ENCODE measurements at places on chromosomes 13 and 19. TPM values are rescaled to one million over a fixed set of nuclear protein-coding genes. Genes with fewer than 3 reads are reported as not detected.
A peak's percentile ranks its signal among the peaks of the same experiment; 100 is the strongest.

- H3K27me3 ChIP-seq, result peaks cover 8% of the 10 kb centered on the region
- no peak overlapping the region for H3K27ac ChIP-seq
- DNase-seq, result no peak
- no peak overlapping the region for H3K4me3 ChIP-seq
- H3K36me3 ChIP-seq, result no peaks in the 10 kb centered on the region
Measured at GRCh38 chr13:32969516-32969941, 46.7 kb upstream of the KL start.

DNA sequence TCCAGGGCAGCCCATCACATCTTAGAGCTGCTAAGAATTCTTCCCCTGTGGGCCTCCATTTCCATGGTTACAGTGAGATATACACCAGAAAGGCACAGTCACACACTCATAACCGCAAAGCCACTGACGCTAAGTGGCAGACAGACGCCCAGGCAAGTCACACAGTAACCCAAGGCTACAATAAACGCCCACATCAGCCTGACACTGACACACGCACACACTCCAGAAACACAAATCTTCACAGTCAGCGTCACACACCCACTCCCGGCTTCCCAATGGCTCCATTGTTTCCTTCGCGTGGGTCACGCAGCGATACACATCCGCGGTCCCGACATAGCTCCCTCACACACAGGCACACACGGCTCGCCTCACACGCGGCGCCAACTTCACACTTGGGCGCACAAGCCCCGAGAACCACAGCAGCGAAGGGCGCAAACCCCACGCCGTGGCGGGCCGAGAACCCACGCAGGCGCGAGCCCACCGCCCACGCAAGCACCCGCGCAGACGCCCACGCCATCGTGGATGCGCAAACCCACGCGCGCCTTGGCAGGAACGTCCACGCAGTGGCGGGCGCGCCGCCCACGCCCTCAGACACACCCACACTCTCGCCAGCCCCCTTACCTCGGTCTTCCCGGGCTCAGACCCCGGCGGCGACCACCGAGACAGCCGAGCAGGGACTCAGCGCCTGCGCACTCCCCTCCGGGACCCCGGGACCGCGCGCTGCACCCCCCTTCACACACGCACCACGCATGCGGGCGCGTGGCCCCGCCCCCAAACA lies at the start of gene ZNF667:
Gene ZNF667, minus strand, starts transcription at position 695 of the 778 bp plus-strand sequence. CDS start 14,975 bp downstream, outside the sequence.
- peaks cover 22% of the 10 kb centered on the region for H3K4me1 ChIP-seq
- peaks cover 40% of the 10 kb centered on the region for H3K27me3 ChIP-seq
- H3K4me3 ChIP-seq, result peak within 1 kb of the TSS; percentile 96

DNA sequence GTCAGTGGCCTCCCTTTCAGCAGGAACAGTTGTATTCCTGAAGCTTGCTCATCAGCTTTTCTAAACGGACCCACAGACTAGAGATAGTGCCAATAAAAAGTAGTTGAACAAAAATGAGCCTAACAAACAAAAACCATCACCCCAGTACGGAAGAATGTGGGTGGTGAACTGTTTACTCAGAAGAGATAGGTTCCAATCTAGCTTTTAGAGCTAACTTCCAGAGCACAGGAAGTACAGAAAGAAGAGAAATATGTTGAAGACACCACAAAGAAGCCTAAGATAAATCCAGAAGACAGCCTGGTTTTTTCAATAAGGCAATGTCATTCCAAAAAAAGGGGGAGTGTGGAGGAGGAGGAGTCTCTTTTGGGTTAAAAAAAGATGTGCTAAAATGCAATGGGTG lies 2.8 kb upstream of the LMO7 start:
- H3K36me3 ChIP-seq, result peaks cover under 1% of the 10 kb centered on the region
- peak overlapping the region; percentile 13 for H3K27ac ChIP-seq
- H3K27me3 ChIP-seq, result no peaks in the 10 kb centered on the region
- peak overlapping the region; percentile 5 for H3K4me3 ChIP-seq

GRCh38 chr13:52999093-52999696 lies 29.4 kb upstream of the OLFM4 start:
- peaks cover 13% of the 10 kb centered on the region for H3K27me3 ChIP-seq
- no peak for DNase-seq
- peaks cover 12% of the 10 kb centered on the region for H3K4me1 ChIP-seq
- H3K4me3 ChIP-seq, result no peak overlapping the region
- no peak overlapping the region for H3K27ac ChIP-seq

GRCh38 chr13:79311386-79311785 lies 94.7 kb downstream of the RBM26 start:
- H3K27ac ChIP-seq, result no peak overlapping the region
- no peak overlapping the region for H3K4me3 ChIP-seq
- H3K4me1 ChIP-seq, result peaks cover 10% of the 10 kb centered on the region
- H3K36me3 ChIP-seq, result peaks cover 23% of the 10 kb centered on the region
- no peak for DNase-seq

DNA sequence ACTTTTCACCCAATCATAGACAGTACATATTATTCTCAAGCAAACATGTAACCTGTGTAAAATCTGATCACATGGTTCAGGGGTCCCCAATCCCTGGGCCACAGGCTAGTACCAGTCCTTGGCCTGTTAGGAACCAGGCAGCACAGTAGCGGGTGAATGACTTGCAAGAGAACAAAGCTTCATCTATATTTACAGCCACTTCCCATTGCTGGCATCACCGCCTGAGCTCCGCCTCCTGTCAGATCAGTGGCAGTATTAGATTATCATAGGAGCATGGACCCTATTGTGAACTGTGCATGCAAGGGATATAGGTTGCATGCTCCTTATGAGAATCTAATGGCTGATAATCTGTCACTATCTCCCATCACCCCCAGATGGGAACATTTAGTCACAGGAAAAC lies 133.1 kb downstream of the MAB21L1 start:
- DNase-seq, result no peak
- H3K36me3 ChIP-seq, result peaks cover 2% of the 10 kb centered on the region
- H3K27me3 ChIP-seq, result no peaks in the 10 kb centered on the region
- no peaks in the 10 kb centered on the region for H3K4me1 ChIP-seq

GRCh38 chr19:17156947-17157302 lies 58.2 kb upstream of the USE1 start:
- no peak for DNase-seq
- H3K4me1 ChIP-seq, result peaks cover 2% of the 10 kb centered on the region
- H3K27me3 ChIP-seq, result no peaks in the 10 kb centered on the region
- H3K27ac ChIP-seq, result peak overlapping the region; percentile 9
- peaks cover 21% of the 10 kb centered on the region for H3K36me3 ChIP-seq

- no peak overlapping the region for H3K4me3 ChIP-seq
- H3K27ac ChIP-seq, result no peak overlapping the region
- no peaks in the 10 kb centered on the region for H3K4me1 ChIP-seq
- H3K27me3 ChIP-seq, result no peaks in the 10 kb centered on the region
Measured at GRCh38 chr19:56333506-56333905, 18.9 kb upstream of the ZSCAN5A start.

DNA sequence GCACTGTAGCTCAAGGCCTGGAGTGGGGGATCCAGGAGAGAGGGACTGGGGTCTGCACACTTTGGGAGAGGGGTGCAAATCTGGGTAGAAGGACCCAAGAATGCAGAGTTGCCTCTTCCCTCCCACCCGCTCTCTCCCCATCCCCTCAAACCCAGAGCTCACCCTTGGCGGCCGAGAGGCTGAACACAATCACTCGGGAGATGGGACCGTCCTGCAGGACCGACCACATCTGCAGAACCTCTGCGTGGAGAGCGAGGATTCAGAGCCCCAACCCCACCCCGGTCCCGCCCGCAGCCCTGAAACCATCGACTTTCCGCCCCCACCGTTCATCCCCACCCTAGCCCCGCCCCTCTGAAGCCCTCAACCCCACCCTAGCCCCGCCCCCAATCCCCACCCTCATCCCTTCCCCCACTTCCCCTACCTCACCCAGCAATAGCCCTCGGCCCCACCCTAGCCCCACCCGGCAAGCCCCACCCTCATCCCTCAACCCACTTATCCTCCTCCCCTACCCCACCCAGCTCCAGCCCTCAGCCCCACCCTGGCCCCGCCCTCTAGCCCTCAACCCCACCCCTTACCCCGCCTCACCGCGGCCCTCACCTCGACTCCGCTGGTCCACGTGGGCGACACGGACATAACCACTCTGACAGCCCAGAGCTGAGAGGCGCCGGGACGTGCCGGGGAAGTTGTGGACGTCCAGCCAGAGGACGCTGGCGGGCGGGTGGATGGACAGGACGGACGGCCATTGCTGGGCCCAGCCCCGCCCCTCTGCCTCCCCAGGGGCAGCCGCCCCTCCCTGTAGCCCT lies 4.1 kb downstream of the KPTN start:
- peaks cover under 1% of the 10 kb centered on the region for H3K27me3 ChIP-seq
- peaks cover 26% of the 10 kb centered on the region for H3K4me1 ChIP-seq
- no peaks in the 10 kb centered on the region for H3K36me3 ChIP-seq
- H3K4me3 ChIP-seq, result no peak overlapping the region

DNA sequence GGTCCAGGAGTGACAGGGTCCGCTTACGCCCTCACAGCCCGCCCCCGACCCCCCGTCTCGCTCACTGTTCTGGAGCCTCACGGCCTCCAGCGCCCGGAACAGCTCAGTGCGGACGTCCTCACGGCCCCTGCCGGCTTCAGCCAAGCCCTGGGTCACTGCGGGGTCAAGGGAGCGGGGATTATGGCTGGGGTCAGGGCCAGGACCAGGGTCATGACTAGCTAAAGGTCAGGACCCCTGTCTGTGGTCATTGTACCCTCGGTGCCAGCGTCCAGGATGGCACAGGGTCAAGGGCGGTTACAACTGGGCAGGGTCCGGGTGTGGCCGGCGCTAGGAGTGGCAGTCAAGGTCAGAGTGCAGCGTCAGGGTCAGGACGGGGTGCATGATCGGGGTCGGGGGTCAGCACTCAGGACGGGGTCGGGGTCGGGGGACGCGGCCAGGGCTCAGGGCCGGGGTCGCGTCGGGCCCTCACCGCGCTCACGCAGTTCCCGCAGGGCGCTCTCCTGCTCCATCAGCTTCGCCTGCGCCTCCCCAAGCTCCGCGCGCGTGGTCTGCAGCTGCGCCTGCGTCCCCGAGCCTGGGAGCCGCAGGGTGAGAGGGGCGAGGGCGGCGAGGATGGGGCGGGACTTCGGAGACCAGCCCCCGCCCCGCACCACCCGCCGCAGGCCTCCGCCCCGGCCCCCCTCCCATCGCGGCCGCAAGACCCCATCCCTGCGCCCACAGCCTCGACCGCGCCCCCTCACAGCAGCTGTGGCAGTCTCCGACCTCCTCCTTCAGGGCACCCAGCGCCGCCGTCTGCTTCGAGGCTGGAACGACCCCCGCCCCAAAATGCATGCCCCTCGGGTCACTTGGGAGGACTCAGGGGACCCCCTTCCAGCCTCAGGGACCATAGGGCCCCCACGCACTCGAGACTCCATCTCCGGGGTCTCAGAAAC lies 1.4 kb downstream of the CLEC4G start:
- no peak overlapping the region for H3K4me3 ChIP-seq
- no peak overlapping the region for H3K27ac ChIP-seq
- H3K27me3 ChIP-seq, result peaks cover 51% of the 10 kb centered on the region
- no peak for DNase-seq

DNA sequence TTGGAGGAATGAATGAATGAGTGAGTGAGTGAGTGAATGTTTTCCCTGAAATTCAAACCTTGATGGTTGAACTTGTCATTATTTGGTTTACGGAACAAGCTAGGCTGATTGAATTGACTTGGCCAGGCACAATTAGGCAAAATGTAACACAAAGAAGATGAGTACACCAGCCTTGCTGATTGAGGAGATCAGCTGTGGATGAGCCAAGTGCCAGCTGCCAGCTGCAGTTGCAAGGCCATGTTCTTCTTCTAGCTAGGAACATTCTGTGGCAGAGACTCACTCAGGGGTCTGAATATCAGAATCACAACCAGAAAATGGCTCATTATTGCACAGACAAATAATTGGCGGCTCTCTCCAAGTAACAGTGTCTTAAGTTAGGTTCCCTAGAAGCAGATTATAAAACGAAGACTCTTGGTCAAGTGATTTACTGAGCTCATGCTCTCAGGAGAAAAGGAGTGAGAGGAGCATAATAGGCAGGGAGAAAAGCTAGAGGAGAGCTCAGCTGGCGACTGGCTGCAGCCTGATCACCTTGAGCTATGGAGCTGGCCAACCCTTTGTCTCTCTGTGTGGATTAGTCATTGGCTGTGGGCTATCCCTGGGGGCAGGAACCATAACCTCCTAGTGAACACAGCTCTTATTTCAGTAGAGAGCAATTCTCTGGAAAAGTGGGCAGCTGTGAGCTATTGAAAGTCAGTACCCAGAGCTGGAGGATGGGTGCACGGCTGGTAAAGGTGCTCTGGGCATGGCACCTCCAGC lies 225.3 kb upstream of the SERP2 start:
- no peak overlapping the region for H3K4me3 ChIP-seq
- no peak for DNase-seq
- no peaks in the 10 kb centered on the region for H3K27me3 ChIP-seq
- H3K36me3 ChIP-seq, result no peaks in the 10 kb centered on the region

DNA sequence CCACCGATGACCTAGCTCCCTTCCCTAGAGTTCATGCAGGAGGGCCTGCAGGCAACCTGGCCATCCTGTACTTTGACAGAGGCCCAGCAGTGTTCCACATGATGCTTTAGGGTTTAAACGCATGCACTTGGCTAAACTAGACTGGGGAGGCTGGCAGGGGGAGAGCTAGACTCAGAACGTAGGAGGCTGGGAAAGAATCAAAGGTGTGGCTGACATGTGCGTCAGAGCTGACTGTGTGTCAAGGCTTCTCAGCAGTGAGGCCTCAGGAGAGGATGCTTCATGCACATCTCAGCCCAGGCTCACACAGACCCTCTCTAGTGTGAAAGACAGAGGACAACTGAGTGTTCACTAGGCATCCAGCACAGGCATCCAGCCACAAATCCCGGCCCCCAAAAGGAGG lies 28.7 kb downstream of the DNMT1 start:
- no peaks in the 10 kb centered on the region for H3K27me3 ChIP-seq
- no peak overlapping the region for H3K4me3 ChIP-seq
- no peaks in the 10 kb centered on the region for H3K36me3 ChIP-seq
- H3K4me1 ChIP-seq, result no peaks in the 10 kb centered on the region

DNA sequence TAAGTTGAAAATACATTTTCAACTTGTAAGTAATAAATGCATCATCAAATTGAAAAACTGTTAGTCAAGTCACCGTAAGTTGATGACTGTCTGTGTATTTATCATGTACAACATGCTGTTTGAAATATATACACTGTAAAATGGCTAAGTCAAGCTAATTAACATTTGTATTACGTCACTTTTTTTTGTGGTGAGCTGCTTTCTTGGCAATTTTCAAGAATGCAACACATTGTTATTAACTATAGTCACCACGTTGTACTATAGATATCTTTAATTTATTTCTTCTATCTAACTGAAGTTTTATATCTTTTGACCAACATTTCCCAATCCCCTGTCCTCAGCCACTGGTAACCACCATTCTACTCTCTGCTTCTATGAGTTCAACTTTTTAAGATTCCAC lies 57.0 kb downstream of the RBM26 start:
- DNase-seq, result no peak
- peaks cover 10% of the 10 kb centered on the region for H3K4me1 ChIP-seq
- no peaks in the 10 kb centered on the region for H3K36me3 ChIP-seq
- H3K27me3 ChIP-seq, result no peaks in the 10 kb centered on the region
- H3K4me3 ChIP-seq, result no peak overlapping the region
- H3K27ac ChIP-seq, result no peak overlapping the region

- DNase-seq, result no peak
- H3K27ac ChIP-seq, result no peak overlapping the region
Measured at GRCh38 chr13:61874970-61875579, 459.4 kb upstream of the PCDH20 start.

- H3K27ac ChIP-seq, result no peak overlapping the region
- H3K4me3 ChIP-seq, result peak overlapping the region; percentile 25
- H3K27me3 ChIP-seq, result no peaks in the 10 kb centered on the region
- peaks cover 28% of the 10 kb centered on the region for H3K36me3 ChIP-seq
- H3K4me1 ChIP-seq, result peaks cover 75% of the 10 kb centered on the region
Measured at GRCh38 chr19:29961311-29961710, 19.3 kb downstream of the URI1 start.

Gene LIPE
- total RNA-seq, result 29.5 TPM

Gene CLDN10
- total RNA-seq, result not detected

Gene ZNF284
- 5.7 TPM for total RNA-seq

Gene PGLYRP2
- total RNA-seq, result 0.69 TPM

All from naive thymus-derived CD8-positive, alpha-beta T cell (primary cell).